Thoracic aorta (tissue), 2 donors: ENCODE measurements at places on chromosomes 13 and 19. TPM values are rescaled to one million over a fixed set of nuclear protein-coding genes. Genes with fewer than 3 reads are reported as not detected.

Gene ZNF626
- 27.3 TPM for total RNA-seq

DNA sequence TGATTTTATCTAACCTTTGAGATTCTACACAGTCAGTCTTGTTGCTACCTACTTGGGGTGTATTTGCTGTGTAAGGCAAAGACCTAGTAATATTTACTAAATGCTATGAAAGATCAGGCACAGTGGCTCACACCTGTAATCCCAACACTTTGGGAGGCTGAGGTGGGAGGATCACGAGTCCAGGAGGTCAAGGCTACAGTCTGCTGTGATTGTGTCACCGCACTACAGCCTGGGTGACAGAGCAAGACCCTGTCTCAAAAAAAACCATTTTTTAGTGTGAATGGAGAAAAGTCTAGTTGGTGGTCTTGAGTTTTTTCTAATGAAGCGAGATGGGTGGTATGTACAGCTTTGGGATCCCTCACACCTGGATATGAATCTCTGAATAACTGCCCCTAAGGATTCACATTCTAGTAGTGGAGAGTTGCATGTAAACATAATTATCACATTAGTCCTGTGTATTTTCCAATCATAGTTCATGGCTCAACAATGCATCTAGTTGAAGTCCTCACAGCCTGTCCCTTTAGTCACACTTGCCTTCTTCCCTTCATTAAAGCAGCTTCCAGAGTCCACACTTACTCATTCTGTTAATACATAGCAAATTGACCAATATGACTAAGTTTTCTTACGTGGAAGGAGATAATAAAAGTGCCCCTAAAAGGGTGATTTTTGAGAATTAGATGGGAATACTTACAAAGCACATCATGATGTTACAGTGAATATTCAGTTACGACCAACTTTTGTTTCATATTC, 7.5 kb downstream of the RPL21 start:
- no peak for DNase-seq

DNA sequence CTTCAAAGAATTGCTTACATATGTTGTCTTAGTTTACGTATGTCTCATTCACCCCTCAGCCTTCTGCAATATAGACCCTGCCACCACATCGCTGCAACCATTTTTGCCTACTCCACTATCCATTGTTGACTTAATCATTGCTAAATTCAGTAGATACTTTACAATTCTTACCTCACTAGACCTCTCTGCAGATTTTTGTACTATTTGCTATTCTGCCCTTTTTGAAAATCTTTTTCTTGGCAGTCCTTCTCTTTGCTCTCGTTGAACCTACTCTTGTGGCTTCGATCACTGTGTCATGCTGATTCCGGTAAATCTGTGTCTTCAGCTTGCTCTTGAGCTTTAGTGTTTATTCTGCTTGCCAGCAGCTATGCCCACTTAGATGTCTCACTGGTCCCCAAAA, 81.2 kb downstream of the CDK8 start:
- DNase-seq, result no peak

Gene WASF3
- total RNA-seq, result 20.0 TPM

GRCh38 chr13:21106089-21106488, 44.7 kb upstream of the LATS2 start:
- no peak for DNase-seq
